Activated naive CD4-positive, alpha-beta T cell treated with Interleukin-2 at 50 U/mL for 16 hours (primary cell): ENCODE measurements at places on chromosomes 3 and 15.

GRCh38 chr3:98594628-98595324 lies 1.4 kb upstream of the CPOX start:
- no peak for DNase-seq

GRCh38 chr3:20589275-20589674 lies 403.3 kb upstream of the SGO1 start:
- no peak for DNase-seq

GRCh38 chr15:101373577-101373976 lies 78.5 kb upstream of the SNRPA1 start:
- no peak for DNase-seq

DNA sequence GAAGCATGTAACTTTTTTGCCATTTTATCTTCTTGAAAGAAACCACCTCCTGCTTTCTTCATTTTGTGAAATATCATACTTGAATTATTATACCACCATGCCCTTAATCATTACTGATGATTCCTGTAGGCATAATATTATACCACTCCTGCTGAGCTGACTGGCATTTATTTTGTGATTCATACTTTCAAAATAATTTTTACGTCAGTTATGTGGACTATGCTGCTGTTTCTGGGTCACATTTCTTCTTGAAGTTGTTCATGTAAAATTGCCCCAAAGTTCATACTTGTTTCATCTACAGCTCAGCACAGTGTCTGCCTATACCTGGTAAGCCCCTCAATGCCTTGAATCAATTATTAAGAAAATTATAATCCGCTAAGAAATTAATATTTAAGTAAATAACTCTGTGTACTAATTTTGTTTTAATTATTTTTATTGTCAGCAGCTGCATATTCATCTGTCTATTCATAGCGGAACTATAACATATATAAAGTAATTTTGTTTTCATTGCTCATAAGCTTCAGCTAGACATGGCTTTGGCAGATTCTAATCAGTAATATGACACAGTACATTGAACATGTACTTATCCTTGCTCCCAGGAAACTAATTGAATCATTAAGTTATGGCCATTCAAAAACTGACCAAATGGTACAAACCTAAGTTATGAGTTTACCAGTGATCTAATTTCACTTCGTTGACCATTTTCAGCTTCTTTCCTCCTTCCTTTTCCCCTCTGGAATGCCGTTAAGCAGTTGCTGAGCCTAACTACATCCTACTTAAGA lies 160.0 kb downstream of the NAALADL2 start:
- DNase-seq, result no peak
